ENCODE measurements at places on chromosomes 3 and 15. TPM values are rescaled to one million over a fixed set of nuclear protein-coding genes. Genes with fewer than 3 reads are reported as not detected.

Gene TNFSF10
- total RNA-seq, result 108 TPM

Gene DNAJC13
- 38.4 TPM for total RNA-seq

Gene PRR20G
- not detected for total RNA-seq

Gene FAH
- total RNA-seq, result 41.8 TPM

Gene KBTBD13
- total RNA-seq, result not detected

Gene PLA2G4D
- total RNA-seq, result not detected

Gene SECISBP2L
- total RNA-seq, result 28.3 TPM

Gene MOBP
- not detected for total RNA-seq

Gene SEMA3F
- total RNA-seq, result not detected

Gene REC114
- not detected for total RNA-seq

Gene CACNA2D3
- total RNA-seq, result not detected

Gene TSC22D2
- 8.9 TPM for total RNA-seq

Gene RNU5B-1
- total RNA-seq, result not detected

Gene RYK
- total RNA-seq, result 6.9 TPM

Gene GHSR
- not detected for total RNA-seq

Gene SLC51B
- total RNA-seq, result not detected

Gene MESP2
- not detected for total RNA-seq

Gene MORC1
- total RNA-seq, result not detected

Gene FOXB1
- total RNA-seq, result 0.50 TPM

Gene AGBL1
- not detected for total RNA-seq

Gene SLC24A1
- total RNA-seq, result 3.7 TPM

Gene DISP2
- 0.82 TPM for total RNA-seq

Gene GRK7
- not detected for total RNA-seq

Gene PPP1R14D
- not detected for total RNA-seq

Gene CHRM5
- not detected for total RNA-seq

Data from activated CD8-positive, alpha-beta T cell treated with anti-CD3 and anti-CD28 coated beads, Interleukin-2, amount 10 ng/mL, durations not matched to agents 7 days and 5 days (primary cell).